ENCODE measurements at places on chromosomes 1 and 21.
A peak's percentile ranks its signal among the peaks of the same experiment; 100 is the strongest.

DNA sequence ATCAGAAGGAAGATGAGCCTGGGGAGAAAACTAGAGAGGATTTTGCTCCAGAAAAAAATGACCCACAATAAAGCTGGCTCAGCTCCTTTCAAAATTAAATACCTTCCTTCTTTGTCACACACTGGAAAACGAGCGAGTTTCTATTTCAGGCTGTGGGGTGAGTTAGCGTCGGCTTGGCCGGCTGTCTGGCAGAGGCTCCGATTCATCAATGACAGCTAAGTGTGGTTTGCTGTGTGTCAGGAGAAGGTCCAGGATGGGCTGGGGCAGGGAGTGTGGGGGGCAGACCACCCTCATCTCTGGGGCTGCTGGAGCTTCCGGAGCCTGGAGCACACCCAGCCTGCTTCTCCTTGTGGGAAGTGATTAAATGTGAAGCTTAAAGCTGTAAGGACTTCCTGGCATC lies 120.2 kb downstream of the ETS2 start:
- no peak for DNase-seq

GRCh38 chr21:36902793-36903192 lies 63.7 kb downstream of the HLCS start:
- DNase-seq, result no peak

GRCh38 chr1:170536924-170537551 lies 5.1 kb downstream of the GORAB start:
- no peak for DNase-seq

DNA sequence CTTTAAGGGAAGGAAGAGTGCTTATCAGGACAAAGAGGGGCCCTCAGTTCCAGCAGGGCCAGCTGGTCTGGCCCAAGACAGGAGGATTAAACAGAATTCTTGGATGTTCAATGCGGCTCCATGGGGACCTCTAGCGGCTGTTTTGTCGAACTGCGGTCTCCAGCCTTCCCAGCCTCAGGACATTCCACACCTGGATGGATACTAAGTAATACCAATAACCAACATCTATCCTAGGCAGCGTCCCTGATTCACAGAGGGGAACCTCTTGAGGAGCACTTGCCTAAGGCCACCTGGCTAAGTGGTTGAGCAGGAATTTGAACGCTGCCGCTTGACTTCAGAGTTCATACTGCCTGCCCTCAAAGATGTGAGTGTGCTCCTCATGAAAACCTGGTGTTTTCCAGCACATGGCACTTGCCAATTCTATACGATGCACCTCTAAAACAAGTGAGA lies 15.5 kb upstream of the CD247 start:
- peak; percentile 64 for DNase-seq

DNA sequence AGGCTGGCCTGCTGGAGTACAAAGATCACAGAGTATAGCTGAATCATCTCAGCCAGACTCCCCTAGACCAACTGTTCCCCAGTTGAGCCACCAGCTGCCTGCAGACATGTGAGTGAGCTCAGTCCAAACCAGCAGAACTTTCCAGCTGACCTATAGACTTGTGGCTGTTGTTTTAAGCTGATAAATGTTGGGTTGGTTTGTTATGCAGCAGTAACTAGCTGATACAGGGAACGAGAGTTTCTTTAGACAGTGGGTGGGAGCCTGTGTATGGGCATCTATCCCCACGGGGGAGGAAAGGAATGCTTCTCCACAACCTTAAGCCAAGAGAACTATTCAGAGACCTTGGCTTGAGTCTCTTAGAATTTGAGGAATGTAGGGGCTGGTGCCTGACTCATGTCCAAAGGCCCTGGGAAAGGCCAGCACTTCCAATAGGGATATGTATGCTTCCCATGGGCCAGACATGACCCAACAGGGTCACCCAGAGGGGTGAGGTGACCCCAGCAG lies 30.1 kb downstream of the SLC1A7 start:
- no peak for DNase-seq

DNA sequence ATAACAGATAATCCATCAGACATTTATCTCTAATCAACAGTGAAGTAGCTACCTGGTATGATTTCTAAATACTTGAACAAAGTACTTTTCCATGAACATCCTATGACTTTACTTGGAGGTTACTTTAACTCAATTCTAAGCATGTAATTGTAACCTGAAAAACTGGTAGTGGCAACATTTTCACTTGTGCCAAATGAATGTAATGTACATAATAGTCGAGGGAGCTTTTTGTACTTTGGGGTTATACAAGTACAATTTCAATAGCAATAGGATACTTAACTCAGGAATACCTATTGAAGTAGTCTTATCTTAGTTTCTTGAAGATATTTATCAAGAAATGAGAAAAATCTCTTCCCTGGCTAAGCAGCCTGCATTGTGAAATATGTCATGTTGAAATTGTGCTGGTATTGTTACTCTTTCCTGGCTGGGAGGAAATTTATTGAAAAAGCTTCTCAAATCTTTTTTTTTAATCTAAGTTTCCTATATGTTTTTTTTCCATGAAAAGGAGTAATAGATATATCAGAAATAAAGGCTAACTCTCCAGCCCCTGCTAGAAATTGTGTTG lies 33.7 kb upstream of the CACYBP start:
- DNase-seq, result no peak

DNA sequence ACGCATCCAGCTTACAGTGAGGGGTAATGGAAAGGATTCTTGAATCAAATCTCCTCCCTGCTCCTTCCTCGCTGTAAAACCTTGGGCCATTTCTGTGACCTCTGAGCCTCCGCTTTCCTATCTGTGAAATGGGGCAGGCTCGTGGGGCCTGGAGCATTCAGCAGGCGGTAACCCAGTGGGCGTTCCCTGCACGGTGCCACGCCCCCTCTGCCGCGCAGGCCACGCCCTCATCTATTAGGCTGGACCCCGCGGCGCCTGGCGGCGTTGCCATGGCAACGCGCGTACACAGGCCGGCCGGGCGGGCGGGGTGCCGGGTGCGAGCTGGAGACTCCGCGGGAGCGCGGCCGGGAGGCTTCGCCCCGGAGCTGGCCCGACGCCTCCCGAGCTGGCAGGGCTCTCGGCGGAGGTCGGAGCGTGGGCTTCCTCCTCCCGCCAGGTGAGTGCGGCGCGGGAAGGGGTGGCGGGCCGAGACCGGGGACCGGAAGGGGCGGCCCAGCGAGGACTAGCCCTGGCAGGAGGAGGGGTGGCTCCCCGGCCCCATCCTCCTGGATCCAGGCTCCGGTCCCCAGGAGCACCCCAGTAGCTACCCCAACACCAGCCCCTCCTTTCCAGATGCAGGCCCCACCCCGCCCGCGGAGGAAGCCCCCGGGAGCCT lies at the start of gene FHAD1:
Gene FHAD1, plus strand, starts transcription at position 264 of the 655 bp plus-strand sequence. CDS start 4,562 bp downstream, outside the sequence.
- peak; percentile 33 for DNase-seq

DNA sequence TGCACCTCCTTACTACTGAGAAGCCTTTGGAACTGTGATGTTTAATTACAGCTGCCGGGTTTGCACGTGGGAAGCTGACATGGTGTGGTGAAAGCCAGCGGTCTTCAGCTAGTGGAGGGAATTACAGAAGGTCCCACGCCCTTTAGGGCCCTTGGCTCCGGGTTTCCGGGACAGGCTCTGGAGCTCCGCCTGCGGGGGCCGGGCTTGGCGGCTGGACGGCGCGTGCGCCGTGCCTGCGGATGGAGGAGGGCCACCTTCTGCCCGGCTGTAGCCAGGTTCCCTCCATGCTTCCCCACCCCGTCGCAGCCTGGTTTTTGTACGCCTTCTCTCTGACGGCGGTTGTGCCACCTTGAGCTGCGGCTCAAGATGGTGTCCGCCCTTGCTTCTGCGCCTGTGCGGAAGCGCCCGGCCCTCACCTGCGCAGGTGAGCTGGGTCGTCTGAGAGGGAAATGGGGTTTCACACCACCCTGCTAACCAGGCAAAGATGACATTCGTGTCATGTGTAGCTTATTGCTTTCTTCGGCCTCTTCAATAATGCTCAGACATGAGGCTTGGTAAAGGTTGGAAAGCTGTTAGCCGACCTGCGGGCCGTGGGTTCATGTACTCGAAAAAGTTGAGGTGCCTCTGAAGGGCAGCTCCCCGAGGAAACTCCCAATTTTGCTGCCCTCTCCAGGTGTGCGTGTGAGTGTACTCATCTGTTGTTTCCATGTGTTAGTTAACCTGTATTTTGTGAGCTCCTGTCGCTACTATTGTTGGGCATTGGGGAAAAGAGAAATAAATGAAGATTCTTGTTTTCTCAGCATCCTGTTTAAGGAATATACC lies 36.6 kb upstream of the OPRD1 start:
- peak; percentile 69 for DNase-seq

- no peak for DNase-seq
Measured at GRCh38 chr1:10901091-10901890, 104.8 kb upstream of the CASZ1 start.

- no peak for DNase-seq
Measured at GRCh38 chr1:189880135-189880534, 597.5 kb downstream of the BRINP3 start.

DNA sequence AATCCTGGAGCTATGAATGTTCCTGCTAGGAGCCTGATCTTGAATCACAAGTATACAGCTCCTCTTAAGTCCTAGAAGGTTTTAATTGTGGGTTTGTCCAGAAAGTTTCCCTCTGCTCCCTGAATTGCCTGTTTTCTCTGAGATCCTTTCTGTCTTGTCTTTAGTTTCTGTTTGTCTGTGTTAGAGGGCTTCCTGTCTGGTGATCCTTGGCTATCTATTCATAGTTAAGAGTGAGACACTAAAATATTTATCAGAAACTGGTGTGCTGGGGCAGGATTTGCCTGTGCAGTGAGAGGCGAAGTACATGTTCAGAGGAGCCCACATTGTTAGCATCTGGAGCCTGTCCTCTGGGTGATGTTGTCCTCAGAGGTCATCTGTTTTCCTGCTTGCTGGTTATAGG lies 45.4 kb downstream of the ETS2 start:
- no peak for DNase-seq

DNA sequence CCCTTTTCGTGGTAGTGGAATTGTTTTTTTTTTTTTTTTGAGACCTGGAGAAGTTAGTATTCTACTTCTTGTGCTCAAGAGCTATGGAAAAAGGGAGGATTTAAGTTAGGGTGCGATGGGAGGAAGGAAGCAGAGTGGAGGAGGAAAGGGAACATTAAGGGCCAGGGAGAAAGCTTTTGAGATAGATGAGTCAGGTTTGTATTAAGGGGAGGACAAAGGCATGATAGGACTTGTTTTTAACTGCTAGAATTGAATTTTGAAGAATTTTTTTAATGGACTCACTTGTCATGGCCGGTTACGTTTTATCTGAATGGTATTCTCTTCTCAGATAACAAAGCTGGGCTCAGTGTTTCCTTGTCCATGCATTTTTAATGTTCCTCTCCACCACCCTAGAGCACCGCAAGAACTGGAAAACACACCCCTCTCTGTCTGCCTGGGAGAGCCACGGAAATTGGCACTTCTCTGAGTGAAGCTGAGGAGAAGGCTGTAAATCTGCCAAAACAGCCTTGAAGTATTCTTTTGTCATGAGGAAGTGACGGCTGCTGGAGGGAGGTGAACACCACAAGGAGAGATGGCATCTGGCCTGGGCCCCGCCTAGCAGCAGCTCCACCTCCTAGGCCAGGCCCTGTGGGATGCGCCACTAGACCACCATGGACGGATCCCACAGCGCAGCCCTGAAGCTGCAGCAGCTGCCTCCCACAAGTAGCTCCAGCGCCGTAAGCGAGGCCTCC lies 3.5 kb downstream of the NIPAL3 start:
- no peak for DNase-seq

- DNase-seq, result no peak
Measured at GRCh38 chr21:34730194-34730593, 61.4 kb downstream of the CLIC6 start.

- DNase-seq, result no peak
Measured at GRCh38 chr1:96515430-96515829, 206.2 kb upstream of the PTBP2 start.

- no peak for DNase-seq
Measured at GRCh38 chr21:36820176-36821031, 121.5 kb downstream of the SIM2 start.

- no peak for DNase-seq
Measured at GRCh38 chr1:201383647-201384405, 6.3 kb upstream of the TNNT2 start.

GRCh38 chr1:75630004-75630594 lies 19.2 kb upstream of the SLC44A5 start:
- no peak for DNase-seq

DNA sequence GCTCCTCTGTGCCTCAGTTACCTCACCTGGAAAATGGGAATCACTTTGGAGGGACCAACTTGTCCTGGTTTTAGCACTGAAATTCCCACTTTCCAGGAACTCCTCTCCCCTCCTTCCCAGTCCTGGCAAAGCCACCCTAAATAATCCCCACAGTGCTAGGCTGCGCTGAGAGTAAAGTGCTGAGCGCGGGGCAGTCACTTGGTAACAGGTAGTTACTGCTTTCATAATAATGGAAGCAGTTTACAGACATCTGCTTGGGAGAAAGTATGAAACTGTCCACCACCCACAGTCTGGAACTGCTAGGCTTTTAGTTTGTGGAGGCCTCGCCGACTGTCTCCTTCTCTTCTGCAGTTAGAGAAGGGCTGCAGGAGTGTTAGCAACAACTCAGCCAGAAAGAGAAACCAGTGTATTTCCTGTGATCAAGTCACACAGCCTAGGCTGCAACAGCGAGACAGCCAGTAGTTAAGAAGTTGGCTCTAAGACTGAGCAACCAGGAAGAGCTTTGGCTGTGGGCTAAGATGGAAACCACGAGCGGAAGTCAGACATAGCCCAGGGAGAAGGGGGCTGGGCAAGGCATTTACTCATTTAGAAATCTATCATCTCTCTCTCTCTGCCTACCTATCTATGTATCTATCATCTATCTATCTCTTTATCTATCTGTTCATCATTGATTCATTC lies 30.8 kb upstream of the ABCG1 start:
- peak; percentile 89 for DNase-seq

GRCh38 chr1:222394224-222394623 lies 153.7 kb downstream of the HHIPL2 start:
- DNase-seq, result no peak

DNA sequence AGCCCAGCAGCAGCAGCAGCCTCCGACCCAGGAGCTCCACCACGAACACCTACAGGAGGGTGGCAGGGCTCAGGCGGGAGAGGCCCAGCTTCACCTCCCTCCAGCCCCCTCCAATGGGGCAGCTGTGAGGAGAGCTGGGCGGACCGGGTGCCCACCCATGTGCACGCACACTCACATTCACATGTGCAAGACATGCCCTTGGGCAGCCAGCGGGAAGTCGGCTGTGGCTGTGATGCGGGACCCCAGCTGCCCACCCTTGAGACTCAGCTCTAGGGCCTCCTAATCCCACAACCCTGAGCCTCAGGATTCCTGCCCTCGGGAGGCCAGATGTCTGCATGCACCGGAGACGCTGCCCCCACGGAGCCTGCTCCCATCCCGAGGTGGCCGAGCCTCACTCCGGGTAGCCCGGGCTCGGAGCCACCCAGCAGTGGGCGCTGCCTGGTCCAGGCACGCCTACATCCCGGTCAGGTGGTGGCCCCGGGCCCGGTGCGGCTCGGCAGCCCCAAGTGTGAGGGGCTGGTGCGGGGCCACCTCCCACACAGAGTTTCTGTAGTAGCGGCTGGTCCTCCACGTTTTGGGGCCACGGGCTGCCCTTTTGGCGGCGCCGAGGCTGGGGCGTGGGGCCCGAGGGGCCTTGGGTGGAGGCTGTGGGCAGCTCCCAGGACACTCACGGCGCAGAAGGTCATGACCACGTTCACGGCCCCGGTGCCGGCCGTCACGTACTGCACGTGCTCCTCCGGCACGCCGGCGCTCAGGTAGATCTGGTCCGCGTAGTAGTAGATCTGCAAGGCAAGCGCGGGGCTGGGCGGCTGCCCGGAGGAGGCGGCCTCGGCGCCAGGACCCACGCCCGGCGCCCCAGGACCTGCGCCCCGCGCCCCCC lies 12.9 kb upstream of the SLC2A7 start:
- DNase-seq, result no peak

GRCh38 chr1:91381844-91382243 lies 22.8 kb downstream of the HFM1 start:
- no peak for DNase-seq

Data from naive thymus-derived CD8-positive, alpha-beta T cell (primary cell).